Omental fat pad (tissue), 4 donors: ENCODE measurements at places on chromosomes 4 and X. TPM values are rescaled to one million over a fixed set of nuclear protein-coding genes. Genes with fewer than 3 reads are reported as not detected.

The CLDN2 gene
- 0.24 TPM for total RNA-seq

DNA sequence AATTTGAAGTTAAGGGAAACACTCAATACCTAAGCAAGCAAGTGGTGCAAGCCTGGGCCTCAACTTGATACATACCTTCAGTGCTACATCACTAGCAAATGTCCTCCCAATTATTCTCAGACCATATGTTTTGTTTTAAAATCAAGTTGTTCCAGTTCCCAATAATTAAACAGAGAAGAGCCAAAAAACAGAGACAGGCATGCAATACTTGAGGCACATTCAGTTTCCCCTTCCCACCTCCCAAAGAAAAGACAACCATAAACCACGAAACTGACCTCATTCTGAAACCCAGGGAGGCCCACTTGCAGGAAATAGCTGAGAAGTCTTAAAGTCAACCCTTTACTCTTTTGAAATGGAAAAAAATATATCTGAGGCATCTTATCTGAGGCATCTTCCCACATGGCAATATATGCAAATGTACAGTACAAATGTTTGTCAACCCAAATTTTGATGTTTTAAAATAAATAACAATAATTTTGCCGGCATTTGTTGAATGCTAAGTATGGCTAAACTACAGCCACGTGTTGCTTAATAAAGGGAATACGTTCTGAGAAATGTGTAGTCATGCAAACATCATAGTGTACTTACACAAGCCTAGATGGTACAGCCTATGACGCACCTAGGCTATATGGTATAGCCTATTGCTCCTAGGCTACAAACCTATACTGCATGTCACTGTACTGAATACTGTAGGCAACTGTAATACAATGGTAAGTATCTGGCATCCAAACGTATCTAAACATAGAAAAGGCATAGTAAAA is 147.5 kb downstream of the TSPAN5 start:
- no peak for DNase-seq

GRCh38 chr4:153295131-153295755 is 49.2 kb upstream of the MND1 start:
- no peak for DNase-seq

GRCh38 chrX:64975491-64975890 is 759 bp downstream of the ZC4H2 start:
- DNase-seq, result no peak

DNA sequence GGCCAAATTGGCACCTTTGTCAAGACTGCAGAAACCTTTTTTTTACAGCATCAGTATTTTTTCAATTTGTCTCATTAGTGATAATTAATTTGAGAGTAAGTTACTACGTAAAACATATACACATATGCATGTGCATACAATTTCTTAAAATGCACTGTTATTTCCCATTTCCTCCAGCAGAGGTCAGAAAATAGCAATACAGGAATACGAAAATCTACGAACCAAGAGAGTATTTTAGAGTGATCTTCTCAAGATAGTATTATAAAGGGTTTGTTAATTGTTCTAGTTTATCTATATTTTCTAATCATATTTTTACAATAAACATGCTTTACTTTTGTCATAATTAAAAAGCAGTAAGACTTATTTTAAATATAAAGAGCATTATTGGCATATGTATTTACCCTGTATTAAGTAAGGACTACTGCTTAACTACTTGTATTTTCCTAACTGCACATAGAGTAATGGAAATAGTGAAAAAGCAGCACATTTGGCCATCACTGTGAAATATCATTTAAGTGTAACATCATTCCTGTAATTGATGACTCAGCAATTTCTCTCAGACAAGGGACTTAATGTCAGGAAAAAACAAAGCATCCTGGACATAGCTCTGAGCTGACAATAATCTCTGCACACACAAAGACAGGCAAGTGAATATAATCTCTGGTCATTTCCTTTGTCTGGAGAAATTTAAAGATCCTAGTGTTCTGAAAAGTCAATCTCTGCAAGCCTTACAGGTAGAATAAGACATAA is 45.6 kb downstream of the MAOB start:
- no peak for DNase-seq

The FMR1NB gene
- total RNA-seq, result not detected

The SLC2A9 gene
- 8.5 TPM for total RNA-seq

The EVC2 gene
- total RNA-seq, result 4.8 TPM

GRCh38 chr4:20196476-20196875 is 55.2 kb upstream of the SLIT2 start:
- DNase-seq, result no peak

- no peak for DNase-seq
Measured at GRCh38 chr4:26490111-26490959, at the start of gene CCKAR. Gene CCKAR (minus strand): TSS chr4:26490484. CDS start chr4:26490267, 217 bp downstream.

- DNase-seq, result no peak
Measured at GRCh38 chr4:73615613-73616012, 4.6 kb downstream of the RASSF6 start.

DNA sequence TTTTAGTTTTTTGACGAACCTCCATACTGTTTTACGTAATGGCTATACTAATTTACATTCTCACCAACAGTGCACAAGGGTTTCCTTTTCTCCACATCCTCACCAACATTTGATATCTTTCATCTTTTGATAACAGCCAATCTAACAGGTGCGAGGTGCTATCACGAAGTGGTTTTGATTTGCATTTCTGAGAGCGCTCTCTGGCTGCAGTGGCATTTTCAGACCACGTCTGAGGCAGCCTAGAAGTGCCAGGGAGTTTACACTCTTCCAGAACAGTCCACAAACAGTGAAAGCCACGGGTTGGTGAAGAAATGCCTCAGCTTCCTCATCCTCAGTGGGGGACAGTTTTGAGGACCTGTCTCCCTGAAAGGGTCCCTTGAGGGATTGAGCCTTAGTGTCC is 471.0 kb downstream of the BCOR start:
- DNase-seq, result no peak

The UCHL1 gene
- total RNA-seq, result 188 TPM

DNA sequence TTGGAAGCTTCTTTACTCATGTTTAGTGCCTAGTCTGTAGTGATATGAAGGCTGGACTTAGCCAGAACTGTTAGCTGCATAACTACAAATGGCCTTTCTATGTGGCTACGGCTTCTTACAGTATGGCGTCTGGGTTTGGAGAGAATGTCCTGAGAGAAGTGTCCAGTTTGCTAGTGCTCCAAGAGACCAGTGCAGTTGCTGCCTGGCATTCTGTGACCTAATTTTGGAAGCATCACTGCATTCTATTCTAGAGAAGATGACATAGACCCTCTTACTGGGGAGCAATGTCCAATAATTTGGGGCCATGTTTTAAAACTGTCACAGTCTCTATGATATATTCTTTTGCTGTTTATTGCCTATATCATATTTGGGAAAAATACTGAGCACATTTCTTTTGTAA is 74.2 kb downstream of the STAG2 start:
- DNase-seq, result no peak
